Left lung (tissue), 14 donors: ENCODE measurements at places on chromosomes 3 and 15.

DNA sequence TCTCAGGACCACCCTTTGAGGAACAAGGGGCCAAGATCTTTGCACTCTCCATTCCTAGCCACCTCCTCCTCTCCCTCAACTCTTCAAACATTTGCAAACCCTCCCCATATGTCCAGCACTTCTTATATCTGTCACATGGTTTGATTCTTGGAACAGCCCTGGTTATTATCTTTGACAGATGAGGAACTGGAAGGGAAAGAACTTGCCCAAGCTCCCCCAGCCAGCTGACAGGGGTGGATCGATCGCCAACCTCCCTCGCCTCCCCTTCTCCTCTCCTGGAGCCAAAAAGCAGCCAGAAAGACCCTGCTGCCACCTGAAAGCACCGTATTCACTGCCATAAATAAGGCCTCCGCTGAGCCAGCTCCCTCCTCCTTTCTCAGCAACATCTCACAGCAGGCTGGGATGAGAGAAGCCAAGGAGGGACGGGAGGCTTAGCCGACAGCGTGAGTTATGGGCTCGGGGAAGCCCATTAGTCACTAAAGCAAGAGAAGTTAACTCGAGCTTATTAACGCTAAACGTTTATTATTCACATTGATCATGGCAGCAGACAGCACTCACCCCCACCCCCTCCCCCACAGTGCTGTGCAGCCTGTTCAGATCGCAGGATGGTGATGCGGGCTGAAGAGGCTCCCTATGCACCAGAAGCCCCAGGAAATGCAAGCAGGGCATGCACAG lies 22.2 kb upstream of the FGD5 start:
- peak; percentile 8 for DNase-seq
- no peak overlapping the region for H3K4me3 ChIP-seq
- H3K27ac ChIP-seq = no peak overlapping the region
- no peaks in the 10 kb centered on the region for H3K36me3 ChIP-seq

- DNase-seq = no peak
- H3K4me1 ChIP-seq = no peaks in the 10 kb centered on the region
- no peak overlapping the region for H3K4me3 ChIP-seq
- H3K36me3 ChIP-seq = no peaks in the 10 kb centered on the region
These were observed 54.8 kb upstream of the HES1 start for GRCh38 chr3:194080913-194081800.

DNA sequence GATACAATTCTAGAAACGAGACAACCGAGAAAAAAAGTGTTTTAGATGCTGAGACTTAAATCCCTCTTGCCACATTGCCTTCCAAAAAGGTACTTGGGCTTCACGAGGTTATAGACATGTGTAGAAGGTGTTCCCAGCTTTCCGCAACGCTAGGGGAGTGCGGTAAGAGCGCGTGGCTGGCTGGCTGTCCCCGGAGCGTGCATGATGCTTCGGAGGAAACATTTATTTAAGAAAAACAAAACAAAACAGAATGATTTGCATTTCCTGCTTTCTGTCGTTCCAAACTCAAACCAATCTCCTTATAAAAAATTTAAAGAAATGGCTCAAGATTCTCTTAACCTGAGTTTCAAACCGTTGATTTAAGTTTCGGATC lies 841 bp downstream of the SLC6A20 start:
- H3K36me3 ChIP-seq = no peaks in the 10 kb centered on the region
- DNase-seq = no peak
- no peak overlapping the region for H3K27ac ChIP-seq
- H3K4me1 ChIP-seq = peaks cover 16% of the 10 kb centered on the region
- peak overlapping the region; percentile 47 for H3K4me3 ChIP-seq
- H3K27me3 ChIP-seq = peaks cover 32% of the 10 kb centered on the region

DNA sequence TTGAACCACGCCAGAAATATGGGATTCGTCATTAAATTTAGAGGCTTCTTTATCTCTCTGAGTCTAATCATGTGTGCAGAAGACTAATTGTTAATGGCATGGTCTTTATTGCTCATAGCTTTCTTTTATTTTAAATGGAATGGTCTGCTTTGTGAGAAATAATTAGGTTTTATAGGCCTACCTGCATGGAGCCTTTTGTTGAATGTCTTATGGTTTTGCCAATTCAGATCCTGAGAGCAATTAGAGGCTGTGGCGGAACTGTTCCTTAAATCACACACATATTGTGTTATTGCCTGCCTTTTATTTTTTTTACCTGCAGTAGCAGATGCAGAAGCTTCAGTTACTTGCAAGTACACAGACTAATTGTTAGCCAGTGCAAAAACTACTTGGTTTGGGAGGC lies 306.2 kb downstream of the NLGN1 start:
- H3K27me3 ChIP-seq = no peaks in the 10 kb centered on the region
- DNase-seq = no peak
- H3K27ac ChIP-seq = no peak overlapping the region
- no peaks in the 10 kb centered on the region for H3K36me3 ChIP-seq
- H3K4me1 ChIP-seq = no peaks in the 10 kb centered on the region

DNA sequence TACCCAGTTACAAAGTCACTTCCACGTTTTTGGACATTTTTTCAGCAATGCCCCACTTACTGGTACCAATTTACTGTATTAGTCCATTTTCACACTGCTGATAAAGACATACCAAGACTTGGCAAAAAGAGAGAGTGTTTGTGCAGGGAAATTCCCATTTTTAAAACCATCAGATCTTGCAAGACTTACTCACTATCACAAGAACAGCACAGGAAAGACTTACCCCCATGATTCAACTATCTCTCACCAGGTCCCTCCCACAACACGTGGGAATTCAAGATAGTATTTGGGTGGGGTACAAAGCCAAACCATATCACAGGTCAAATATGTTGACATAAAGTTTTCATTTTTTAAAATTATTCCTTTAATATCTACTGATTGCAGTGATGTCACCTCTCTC lies 16.2 kb upstream of the ABI3BP start:
- no peaks in the 10 kb centered on the region for H3K36me3 ChIP-seq
- H3K4me1 ChIP-seq = no peaks in the 10 kb centered on the region
- DNase-seq = no peak
